Forelimb muscle (tissue), 1 donor: ENCODE measurements at places on chromosomes 1 and 21.

- no peak for DNase-seq
Observed at GRCh38 chr1:36183309-36183856, 27.4 kb downstream of the MAP7D1 start.

DNA sequence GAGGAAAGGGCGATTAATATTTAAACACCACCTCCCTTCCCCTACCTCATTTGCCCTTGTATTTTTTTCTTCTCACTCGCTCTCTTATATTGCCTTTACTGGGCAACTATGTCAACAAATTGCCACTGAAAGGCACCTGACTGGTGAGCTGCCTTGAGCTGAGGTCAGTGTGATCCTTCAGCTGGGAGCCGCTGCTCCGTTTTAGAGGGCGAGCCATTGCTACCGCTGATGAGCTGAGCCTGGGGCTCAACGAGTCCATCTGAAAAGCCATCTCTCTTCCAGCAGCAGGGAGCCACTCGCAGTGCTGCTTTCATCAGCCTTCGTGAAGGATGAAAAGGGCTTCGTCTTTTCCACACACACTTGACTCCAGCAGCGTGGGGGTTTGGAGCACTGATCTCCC is 108.0 kb upstream of the KIF26B start:
- DNase-seq: no peak

DNA sequence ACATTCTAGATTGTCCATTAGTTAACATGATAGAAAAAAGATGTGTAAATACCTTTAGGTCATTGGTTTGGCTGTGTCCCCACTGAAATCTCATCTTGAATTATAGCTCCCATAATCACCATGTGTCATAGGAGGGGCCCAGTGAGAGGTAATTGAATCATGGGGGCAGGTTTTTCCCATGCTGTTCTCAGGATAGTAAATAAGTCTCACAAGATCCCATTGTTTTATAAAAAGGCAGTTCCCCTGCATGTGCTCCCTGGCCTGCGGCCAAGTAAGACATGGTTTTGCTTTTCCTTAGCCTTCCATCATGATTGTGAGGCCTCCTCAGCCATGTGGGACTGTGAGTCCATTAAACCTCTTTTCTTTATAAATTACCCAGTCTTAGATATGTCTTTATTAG is 32.5 kb upstream of the SLC44A5 start:
- no peak for DNase-seq

DNA sequence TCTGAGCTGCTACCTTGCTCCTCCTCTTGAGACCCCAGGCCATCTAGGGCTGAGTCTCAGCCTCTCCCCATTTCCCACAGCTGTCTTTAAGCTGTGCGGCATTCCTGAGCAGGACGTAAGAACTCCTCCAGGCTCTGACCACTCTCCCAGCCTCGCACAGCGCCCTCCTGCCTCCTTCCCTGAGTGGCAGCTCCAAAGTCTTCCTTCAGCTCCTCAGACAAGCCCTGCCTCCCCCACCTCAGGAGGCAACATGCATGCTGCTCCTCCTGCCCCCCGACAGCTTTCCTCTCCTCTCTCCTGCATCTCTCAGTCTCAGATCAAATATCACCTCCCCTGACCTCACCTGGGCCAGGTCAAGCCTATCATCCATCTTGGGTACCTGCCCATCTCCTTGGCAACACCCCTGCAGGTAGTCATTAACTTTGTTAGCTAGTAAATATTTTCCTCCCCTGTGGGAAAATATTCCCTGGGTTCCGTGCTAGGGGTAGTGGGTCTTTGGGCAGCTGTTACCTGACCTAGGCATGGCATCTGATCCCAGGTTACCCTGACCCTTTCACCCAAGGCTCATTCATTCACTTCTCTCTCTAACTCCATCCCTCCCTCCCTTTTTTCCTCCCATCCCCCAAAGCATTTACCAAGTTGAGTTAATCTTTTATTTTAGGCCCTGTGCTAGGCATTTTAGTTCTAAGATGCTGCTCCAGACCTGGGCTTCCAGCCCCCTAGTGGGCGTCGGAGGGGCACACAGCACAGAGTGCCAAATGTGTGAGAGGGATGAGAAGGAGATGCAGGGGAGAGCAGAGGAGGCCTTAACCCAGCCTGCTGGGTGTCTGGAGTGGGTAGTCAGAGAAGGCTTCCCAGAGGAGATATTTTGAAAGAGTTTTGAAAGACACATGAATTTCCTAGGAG is 419.9 kb downstream of the PTPRU start:
- DNase-seq: no peak

GRCh38 chr1:55375617-55376258 is 160.6 kb upstream of the USP24 start:
- no peak for DNase-seq

DNA sequence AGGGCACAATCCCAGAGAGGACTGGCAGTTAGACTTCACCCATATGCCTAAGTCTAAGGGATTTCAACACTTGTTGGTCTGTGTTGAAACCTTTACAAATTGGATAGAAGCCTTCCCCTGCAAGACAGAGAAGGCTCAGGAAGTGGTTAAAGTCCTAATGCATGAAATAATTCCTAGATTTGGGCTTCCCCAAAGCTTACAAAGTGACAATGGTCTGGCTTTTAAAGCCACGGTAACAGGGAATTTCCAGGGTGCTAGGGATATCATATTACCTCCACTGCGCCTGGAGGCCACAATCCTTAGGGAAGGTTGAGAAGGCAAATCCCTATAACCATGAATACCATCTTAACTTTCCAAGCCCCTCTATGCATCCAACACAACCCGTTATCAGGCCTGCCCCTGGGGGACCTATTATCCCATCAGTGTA is 3.3 kb upstream of the FMO4 start:
- DNase-seq: no peak

GRCh38 chr1:161864577-161864976 is 98.5 kb downstream of the ATF6 start:
- DNase-seq: no peak

GRCh38 chr1:92662048-92662447 is 122.9 kb downstream of the EVI5 start:
- no peak for DNase-seq

DNA sequence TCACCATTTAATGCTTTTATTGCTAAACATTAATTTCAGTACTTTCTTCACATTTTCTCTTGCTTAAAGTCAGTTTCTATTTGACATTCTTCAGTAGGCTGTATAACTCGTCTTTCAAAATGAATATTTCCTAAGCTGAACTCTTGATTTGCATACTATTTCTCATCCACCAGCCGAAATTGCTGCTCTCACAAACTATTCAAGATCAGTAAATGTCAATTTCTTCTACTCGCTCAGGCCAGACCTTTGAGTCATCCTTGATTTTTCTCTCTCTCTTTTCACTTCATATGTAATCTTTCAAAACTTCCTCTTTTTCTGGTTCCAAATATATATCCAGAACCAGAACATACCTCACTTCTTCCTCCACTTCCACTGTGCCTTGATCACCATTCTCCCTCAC is 990.0 kb downstream of the KCNT2 start:
- DNase-seq: no peak

GRCh38 chr1:1164361-1164700 is 9.3 kb upstream of the TTLL10 start:
- DNase-seq: no peak

GRCh38 chr1:248812736-248813425 is 12.8 kb downstream of the SH3BP5L start:
- no peak for DNase-seq

DNA sequence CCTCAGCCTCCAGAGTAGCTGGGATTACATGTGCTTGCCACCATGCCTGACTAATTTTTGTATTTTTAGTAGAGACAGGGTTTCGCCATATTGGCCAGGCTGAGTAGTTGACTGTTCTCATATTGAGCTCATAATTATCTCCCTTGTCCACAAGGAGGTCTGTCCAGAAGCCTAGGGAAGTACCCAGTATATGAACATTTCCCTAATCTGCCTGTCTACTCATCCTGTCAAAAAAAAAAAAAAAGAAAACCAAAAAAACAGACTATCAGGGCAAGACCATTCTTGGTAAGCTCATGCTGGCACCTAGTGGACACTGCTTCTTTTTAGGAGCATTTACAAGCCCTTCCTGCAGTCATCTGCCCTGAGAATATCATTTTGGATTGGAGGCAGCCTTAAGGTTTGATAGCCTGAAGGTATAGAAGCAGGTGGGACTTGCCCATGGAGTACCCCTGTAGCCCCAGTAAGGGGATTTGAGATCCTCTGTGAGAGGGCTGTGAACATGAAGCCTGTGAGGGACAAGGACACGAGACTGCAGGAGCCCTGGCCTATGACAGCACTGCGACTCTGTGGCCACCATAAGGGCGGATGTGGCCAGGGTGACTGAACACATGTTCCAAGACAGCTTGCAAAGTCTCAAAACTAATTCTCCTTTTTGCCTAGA is 10.8 kb upstream of the DUSP12 start:
- DNase-seq: no peak

DNA sequence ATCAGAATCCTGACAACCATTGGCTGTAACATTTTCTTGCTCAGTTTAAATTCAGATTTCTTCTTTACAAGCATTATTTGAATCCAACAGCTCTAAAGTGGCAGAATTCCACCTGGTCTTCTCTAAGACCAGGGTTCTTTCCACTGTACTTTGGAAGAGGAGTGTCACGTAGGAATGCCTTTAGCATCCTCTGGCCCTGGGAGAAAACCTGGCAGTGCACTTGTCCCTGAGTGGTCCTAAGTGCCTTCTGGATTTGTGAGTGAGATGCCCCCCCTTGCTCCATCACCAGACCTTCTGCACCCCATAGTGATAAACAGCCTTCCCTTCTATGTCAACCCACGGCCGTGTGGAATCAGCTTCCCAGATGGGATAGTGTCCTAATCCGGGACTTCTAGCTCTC is 57.1 kb upstream of the NHLH2 start:
- no peak for DNase-seq

- no peak for DNase-seq
Observed at GRCh38 chr21:36540700-36541099, 60.8 kb upstream of the CLDN14 start.

- DNase-seq: no peak
Observed at GRCh38 chr1:158014731-158015320, 21.4 kb downstream of the KIRREL1 start.

GRCh38 chr1:19341201-19342061 is 29.3 kb downstream of the SLC66A1 start:
- no peak for DNase-seq

DNA sequence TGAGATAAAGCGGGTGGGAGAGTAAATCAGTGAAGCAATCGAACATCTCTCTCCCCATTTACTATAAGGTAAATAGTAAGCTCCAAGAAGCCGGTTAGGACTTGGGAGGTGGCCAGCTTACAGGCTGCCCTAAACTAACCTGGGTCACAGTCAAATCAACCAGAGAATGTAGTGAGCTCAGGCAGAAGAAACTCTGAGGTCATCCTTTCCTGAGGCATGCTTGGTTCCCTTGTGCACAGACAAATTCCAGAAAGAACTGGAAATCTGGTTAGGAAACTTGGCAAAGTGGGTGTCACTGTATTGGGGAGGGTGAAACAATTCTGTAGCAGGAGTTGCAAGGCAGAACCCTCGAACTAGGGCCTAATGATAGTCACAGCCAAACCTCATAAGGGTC is 72.5 kb downstream of the NTMT2 start:
- DNase-seq: no peak

DNA sequence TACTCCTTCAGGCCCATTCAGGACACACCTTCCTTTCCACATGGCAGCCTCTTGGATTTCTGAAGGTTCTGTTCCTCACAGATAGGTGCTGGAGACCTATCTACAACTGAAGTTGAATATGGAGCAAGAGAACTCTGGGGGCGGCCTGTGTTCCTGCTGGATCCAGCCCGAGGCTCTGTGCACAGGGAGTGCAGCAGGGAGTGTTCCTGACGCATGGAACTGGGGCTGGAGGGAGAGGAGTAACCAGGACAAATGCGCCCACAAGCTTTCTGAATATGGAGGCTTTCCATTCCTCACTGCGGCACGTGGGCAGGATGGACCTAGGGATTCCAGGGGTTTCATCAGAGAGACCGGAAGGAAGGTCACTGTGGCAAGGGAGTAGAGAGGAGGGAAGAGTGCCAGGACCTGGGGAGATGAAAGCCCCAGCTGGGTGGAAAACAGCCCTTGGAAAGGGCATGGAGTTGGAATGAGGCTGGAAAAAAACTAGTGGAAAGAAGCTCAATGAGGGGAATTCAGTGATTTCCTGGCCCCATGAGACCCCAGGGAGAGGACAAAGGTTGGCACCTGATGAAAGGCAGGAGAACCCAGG is 12.5 kb downstream of the PM20D1 start:
- no peak for DNase-seq

GRCh38 chr1:118991448-118991847 is 3.3 kb upstream of the TBX15 start:
- no peak for DNase-seq

- no peak for DNase-seq
Observed at GRCh38 chr1:64898107-64898861, 68.1 kb downstream of the JAK1 start.

GRCh38 chr21:41883582-41883981 is 4.4 kb upstream of the PRDM15 start:
- no peak for DNase-seq

- no peak for DNase-seq
Observed at GRCh38 chr1:3442901-3443300, 11.6 kb upstream of the ARHGEF16 start.

- no peak for DNase-seq
Observed at GRCh38 chr1:38336961-38337360, 290.4 kb upstream of the POU3F1 start.

DNA sequence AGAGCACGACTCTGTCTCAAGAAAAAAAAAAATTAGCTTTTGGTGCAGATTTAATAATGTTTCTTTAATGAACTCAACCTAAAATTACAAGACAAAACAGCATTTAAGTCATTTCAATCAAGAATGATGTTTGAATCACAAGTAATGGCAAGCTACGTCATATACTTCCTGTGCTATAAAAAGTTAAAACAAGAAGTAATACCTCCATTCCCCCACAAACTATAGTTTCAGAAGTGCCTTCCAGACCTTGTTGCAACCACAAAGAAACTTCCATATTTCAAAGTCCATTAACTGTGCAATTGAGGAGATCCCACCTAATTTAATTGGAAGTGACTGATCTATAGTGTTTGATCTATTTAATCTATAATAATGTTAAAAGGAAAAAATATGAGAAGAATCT is 15.1 kb downstream of the NRDC start:
- DNase-seq: no peak

GRCh38 chr1:180199018-180199417 is 31.0 kb upstream of the LHX4 start:
- no peak for DNase-seq
